8988T (cell line): ENCODE measurements at places on chromosomes 11 and 22.
A peak's percentile ranks its signal among the peaks of the same experiment; 100 is the strongest.

DNA sequence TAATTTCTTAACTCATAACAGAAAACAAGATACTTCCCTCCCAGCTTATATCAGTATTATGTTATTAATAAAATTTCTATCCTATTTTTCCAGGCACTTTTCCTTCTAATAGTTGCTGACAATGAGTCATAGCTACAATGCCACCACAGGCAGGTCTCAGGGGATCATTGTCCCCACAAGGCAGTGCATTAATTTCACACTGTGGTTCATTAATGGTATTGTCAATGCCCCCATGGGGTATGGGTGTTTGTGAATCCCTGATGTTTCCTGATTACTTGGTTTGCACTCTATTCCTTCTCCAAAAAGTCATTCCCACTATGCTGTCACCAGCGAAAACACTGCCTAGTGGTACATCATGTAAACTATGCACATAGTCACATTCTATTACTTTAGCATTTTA, 345.5 kb upstream of the CTSC start:
- DNase-seq, result no peak

GRCh38 chr22:31977141-31977841, 33.0 kb downstream of the YWHAH start:
- DNase-seq, result peak; percentile 71

- no peak for DNase-seq
Observed at GRCh38 chr11:66083767-66084166, 13.7 kb downstream of the PACS1 start.

DNA sequence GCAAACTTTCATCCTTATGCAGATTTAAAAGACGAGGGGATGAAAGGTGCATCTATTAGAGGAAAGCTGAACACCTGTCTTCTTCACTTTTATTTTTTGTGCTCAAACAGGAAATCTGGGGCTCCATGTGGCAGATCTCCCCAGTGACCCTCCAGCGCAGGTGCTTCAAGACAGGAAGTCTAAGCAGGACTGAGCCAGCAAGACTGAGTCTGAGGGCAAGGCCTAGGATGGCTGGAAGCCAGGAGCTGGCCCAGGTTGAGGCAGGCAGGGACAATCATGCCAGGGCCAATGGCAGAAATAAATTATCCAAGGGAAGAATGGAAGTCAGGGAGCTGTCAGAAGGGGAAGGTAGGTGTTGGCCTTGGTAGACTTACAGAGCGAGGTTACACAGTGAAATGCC, 101.1 kb upstream of the SPON1 start:
- no peak for DNase-seq

- DNase-seq, result no peak
Observed at GRCh38 chr11:42923651-42924050, 388.1 kb upstream of the API5 start.

DNA sequence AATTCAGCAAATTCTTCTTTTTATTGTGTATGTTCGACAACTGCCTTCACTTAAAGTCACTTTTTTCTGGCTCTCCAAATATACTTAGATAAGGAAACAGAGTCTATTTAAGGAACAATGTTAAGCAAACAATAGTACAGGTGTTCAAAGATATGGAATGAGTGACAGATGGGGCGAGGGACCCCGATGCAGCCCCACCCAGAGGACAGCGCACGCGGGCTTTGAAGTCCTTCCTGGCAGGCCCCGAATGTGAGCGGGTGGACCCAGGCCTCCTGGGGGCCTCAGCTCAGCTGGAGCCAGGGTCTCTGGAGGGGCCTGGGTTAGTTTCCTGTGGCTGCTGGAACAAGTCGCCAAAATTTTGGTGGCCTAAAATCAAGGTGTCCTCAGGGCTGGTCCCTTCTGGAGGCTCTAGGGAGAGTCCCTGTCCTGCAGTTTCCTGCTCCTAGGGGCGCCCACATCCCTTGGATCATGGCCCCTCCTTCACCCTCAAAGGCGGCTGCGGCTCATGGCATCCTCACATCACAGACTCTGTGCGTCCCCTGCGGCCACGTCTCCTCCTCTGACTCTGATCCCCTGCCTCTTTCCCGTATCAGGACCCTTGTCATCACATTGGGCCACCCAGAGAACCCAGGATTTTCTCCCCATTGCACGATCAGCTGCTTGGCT, 40.6 kb upstream of the KCNQ1OT1 start:
- DNase-seq, result no peak

- peak; percentile 94 for DNase-seq
Observed at GRCh38 chr11:47411884-47412746, 3.7 kb downstream of the SLC39A13 start.

GRCh38 chr11:107044503-107044902, 26.2 kb upstream of the GUCY1A2 start:
- DNase-seq, result no peak

DNA sequence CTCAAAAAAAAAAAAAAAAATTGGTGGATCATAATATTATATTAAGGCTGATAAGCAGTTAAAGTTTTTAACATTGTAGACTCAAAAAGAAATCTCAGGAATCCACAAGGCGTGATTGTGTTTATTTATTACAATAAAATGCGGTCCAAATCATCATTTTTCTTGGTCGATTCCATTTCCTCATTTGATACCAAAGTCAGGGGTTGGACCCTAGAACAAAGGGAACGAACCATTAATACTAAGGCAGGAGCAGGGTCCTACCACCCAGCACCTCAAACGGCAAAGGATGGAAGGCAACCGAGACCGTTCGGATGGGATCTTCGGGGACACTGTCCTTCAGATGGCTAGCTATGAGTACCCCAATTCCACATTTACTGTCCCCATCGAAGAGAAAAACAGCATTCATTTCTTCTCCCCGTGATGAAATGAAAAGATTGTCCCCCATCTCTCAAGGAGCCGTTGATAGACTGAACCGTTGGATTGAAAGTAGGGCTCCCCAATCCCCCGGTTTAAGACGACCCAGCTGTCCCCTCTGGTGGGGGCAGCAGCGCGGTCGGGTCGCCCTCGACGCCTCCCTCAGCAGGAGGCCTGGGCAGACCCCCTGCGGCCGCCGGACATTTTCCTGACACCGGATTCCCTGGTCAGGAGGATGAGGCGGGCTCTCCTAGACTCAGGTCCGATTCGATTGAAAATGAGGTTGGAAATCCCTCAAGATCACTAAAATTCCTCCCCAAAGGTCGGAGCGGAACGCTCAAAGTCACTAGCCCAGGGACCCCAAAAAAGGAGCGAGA, 607 bp downstream of the DMC1 start:
- peak; percentile 14 for DNase-seq

DNA sequence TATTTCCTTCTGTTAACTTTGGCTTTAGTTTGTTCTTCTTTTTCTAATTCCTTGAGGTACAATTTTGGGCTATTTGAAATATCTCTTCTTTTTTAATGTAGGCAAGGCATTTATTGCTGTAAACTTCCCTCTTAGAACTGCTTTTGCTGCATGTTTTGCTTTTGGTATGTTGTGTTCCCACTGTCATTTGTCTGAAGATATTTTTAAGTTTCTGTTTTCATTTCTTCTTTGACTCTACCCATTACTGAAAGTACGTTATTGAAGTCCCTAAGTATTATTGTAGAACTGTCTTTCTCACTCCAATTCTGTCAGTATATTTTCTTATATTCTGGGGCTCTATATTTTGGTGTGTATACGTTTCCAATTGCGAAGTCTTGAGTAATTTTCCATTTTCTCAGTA, 77.9 kb downstream of the KCNQ1OT1 start:
- DNase-seq, result no peak
